CD14-positive monocyte (primary cell): ENCODE measurements at places on chromosomes 7 and 10.

GRCh38 chr10:14815681-14816080 lies 22.2 kb downstream of the CDNF start:
- DNase-seq: no peak

DNA sequence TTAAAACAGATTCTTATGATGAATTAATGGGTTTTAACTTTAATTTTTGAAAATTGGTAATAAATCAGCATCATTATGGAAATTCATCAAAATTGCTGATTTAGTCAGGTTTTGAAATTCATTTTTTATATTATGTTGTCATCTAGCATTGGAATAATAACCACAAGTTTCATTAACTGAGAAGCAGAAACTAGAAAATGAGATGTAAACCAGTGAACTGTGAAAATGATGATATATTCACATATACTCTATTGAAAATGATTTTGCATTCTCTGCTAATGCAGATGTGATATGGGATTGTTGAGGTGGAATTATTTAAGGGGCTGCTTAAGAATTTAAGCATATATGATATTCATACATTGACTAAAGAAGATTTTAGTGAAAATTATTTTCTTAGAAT lies 316.1 kb upstream of the FZD1 start:
- DNase-seq: no peak

DNA sequence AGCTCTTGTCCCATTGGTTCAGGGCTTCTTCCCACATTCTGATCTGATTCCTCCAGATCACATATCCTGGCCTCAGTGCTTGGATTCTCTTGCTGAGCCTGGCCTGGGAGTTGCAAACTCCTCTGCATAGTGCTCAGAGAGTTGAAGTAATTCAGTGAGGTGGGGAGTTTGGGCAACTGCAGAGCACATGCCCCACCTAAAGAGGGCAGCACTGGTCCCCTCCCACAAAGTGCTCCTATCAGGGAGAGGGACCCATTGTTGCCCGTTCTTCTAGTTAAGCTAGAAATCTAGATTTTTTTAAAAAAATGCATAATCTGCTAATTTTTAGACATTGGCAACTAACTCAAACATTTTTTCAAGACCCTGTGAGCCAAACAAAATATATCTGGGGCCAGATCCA lies 45.1 kb downstream of the CHN2 start:
- DNase-seq: peak; percentile 18

DNA sequence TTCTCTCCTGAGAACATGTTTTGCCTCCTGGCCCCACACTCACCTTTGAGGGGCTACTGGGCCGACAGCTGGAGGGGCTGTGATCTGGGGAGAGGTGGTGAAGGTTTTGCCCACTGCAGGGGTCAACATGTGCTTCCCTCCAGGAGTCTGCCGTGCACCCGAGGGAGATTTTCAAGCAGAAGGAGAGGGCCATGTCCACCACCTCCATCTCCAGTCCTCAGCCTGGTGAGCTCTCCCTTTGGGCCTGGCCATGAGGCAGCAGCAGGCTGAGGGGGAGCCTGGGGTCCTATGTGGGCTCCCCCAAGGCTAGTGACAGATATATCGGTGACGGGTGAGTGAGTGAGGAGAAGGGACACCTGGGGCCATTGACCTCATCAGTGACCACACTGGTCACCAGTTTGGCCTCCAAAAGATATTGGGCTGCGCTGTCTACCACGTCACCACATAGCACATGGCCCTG lies 6.6 kb downstream of the PGAM2 start:
- DNase-seq: no peak

DNA sequence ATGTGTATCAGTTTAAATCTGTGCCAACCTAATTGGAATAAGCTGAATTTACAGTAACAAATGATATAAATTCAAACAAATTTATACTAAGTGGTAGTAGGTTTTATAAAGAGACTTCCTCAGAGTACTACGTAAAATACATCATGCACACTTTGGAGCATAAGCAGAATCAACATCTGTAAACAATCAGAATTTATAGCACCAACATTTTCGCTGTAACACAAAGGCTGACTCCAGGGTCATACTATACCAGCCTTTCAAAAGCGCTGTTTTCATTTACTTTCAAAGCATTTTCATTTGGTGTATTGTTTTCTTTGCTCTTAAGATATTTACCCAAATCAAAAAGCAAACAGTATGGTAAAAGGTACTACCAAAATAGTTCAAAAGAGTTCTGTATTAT lies 29.3 kb upstream of the TMEM168 start:
- DNase-seq: no peak

- DNase-seq: no peak
These were observed 53.5 kb upstream of the APBB1IP start for GRCh38 chr10:26384600-26384999.

- DNase-seq: no peak
These were observed 20.1 kb downstream of the TMEM168 start for GRCh38 chr7:112770051-112770450.

- no peak for DNase-seq
These were observed 48.9 kb downstream of the LRGUK start for GRCh38 chr7:134176037-134176350.

GRCh38 chr7:10156972-10157371 lies 816.7 kb upstream of the PHF14 start:
- no peak for DNase-seq

DNA sequence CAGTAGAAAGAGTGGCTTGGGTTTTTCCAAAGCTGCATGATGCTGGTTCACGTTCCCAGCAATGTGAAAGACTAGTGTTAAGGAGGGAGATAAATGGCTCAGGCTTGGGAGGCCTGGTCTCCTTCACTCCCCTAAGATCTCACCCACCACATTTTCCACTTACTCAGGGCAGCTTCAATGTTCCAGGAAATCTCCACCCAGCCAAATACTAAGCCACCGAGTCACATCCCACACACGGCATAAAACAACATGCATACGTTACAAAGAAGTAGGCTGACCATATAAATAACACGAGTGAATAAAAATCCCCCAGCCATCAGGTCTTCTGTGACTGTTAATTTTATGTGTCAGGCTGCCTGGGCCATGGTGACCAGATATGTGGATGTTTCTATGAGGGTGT lies 303.5 kb downstream of the SFMBT2 start:
- no peak for DNase-seq

DNA sequence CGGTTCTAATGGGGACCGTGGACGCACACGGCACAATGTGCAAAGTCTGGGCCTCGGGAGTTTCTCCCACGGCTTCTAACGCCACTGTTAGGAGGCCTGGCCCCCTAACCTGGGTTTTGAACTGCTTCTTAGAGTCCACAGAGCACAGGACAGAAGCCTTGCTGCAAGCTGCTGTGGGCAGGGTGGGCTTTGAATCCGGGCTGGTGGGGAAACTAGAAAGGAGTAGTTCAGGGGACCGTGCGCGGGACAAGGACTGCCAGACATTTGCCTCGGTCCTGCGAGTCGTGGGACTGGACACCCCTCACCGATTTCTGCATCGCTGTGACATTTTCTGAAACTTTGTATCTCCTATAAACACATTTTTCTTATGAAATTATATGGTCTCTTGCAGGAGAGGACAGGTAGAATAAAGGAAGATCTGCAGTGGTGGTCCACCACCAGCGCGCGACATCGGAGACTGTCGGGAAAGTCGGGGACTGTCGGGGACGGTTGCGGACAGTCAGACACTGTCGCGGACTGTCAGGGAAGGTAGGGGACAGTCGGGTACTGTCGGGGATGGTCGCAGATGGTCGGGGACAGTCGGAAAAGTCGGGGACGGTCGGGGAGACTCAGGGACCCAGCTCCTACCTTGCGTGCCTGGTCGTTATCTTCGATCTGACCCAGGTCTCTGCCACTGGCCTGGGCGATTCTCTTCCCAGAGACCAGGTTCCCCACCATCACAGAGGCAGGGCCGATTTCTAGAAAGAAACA lies 222.1 kb downstream of the ZMYND11 start:
- DNase-seq: no peak

GRCh38 chr7:5320802-5321396 lies 38.2 kb downstream of the SLC29A4 start:
- DNase-seq: no peak
